ENCODE measurements at places on chromosomes 13 and 19.
A peak's percentile ranks its signal among the peaks of the same experiment; 100 is the strongest.

DNA sequence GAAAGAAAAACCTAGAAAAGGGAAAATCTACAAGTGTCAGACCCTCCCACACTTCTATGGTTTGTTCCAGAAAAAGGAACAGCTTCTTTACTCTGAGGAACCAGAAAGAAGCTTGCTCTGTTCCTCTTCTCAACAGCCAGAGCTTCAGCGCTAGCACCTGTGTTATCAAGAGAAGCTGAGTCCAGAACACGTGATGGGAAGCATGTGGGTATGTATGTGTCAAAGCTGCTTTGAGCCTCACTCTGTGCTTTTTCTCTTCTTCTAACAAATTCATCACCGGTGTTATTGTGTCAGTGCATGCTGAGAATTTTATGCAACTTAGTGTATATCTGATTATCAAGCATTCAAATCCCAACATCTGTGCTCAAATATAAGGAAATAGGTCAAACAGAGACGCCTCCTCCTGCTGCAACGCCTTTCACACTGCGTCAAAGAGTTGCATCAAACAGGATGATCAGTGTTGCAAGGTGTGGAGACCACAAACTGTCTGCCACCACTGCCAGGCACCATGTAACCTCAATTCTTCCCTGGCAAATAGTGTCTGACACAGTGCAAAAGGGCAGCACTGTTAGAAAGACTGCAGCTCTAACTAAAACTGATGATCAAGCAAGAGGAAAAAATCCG is 83.9 kb downstream of the LRRC63 start:
- no peak for DNase-seq

GRCh38 chr19:16619457-16619856 is 8.5 kb downstream of the MED26 start:
- DNase-seq = no peak

DNA sequence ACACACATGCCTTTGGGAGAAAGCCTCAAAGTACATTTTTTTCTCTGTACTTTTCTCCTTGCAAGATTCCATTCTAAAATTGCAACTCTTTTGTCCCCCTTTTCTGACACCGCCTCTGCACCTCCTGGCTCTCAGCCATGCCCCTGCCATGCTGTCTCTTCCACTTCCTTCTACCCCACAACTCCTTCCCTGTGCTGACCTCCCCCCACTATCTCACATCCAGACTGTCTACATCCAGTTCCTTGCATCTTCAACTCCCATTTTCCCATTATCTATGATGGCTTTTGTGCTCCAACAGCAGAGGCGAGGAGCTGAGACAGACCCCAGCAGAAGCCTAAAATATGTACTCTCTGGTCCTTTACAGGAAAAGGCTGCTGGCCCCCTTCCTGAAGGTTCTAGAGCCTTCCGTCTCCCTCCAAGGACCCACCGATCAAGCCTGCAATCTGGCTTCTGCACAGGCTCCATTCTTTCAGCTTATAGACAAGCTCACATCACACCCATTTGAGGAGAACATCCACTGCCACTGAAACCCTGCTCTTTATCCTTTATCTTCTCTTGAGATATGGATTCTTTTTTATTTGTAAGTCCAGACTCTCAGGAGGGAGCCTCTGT is 50.2 kb downstream of the RFX2 start:
- DNase-seq = no peak

GRCh38 chr13:95295026-95295425 is 6.2 kb downstream of the ABCC4 start:
- DNase-seq = no peak

GRCh38 chr13:99961636-99962035 is 9.9 kb downstream of the ZIC5 start:
- DNase-seq = no peak

- no peak for DNase-seq
Measured at GRCh38 chr13:111929036-111929616, 137.8 kb upstream of the SOX1 start.

GRCh38 chr13:40221460-40222201 is 444.8 kb downstream of the FOXO1 start:
- DNase-seq = no peak

DNA sequence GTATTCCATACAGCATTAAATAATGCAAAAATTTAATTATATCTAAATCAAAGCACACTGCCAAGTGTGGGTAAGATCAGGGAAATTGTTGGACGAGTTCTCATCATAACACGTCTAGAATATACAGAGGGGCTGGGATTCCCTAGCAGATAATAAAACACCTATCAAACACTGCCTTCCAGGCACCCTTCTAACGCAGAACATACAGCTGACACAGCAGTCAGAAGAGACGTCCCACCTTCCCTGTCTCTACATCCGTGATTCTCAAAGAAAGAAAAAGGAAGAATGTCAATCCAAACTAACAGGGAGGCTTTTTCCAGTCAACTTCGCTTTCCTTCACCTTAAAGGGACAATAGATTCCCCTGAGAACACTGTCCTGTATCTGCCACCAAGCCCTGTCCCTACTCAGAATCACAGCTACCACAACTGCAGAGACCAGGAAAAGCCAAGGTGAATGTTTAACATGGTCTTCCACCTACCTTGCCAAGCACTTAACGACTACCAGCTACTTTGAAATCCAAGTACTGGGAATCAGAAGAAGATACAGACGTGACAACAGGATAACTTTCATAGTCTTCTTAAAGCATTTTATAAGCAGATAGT is 38.5 kb downstream of the TBC1D4 start:
- DNase-seq = no peak

GRCh38 chr13:27083183-27083582 is 88.4 kb downstream of the USP12 start:
- no peak for DNase-seq

- DNase-seq = no peak
Measured at GRCh38 chr19:41843371-41843770, 1.1 kb downstream of the LYPD4 start.

- DNase-seq = peak; percentile 79
Measured at GRCh38 chr13:24251525-24251924, 57.9 kb upstream of the C1QTNF9 start.

- no peak for DNase-seq
Measured at GRCh38 chr13:99693351-99693750, 192.1 kb downstream of the TM9SF2 start.

Measured in activated CD4-positive, CD25-positive, alpha-beta regulatory T cell treated with anti-CD3 and anti-CD28 coated beads, Interleukin-2, amount 50 U/mL, for 16 hours (primary cell).